T-helper 2 cell treated with Interferon-gamma antibody and Interleukin-4, amounts not matched to agents 100 ng/mL and 5 ng/mL, for 36 hours (primary cell): ENCODE measurements at places on chromosomes 2 and 18. TPM values are rescaled to one million over a fixed set of nuclear protein-coding genes. Genes with fewer than 3 reads are reported as not detected.

CDH20 gene
- total RNA-seq, result not detected in 2 replicates

PIK3C3 gene
- 42.4 and 44.1 TPM in 2 replicates for total RNA-seq

TSPYL6 gene
- not detected in 2 replicates for total RNA-seq

HNMT gene
- total RNA-seq, result not detected in 2 replicates

RSAD2 gene
- 34.2 and 35.0 TPM in 2 replicates for total RNA-seq

ARHGAP15 gene
- total RNA-seq, result 191 TPM in 2 replicates

IL37 gene
- not detected in 2 replicates for total RNA-seq

UGT1A10 gene
- total RNA-seq, result not detected in 2 replicates
